ENCODE measurements at places on chromosomes 7 and 10.

DNA sequence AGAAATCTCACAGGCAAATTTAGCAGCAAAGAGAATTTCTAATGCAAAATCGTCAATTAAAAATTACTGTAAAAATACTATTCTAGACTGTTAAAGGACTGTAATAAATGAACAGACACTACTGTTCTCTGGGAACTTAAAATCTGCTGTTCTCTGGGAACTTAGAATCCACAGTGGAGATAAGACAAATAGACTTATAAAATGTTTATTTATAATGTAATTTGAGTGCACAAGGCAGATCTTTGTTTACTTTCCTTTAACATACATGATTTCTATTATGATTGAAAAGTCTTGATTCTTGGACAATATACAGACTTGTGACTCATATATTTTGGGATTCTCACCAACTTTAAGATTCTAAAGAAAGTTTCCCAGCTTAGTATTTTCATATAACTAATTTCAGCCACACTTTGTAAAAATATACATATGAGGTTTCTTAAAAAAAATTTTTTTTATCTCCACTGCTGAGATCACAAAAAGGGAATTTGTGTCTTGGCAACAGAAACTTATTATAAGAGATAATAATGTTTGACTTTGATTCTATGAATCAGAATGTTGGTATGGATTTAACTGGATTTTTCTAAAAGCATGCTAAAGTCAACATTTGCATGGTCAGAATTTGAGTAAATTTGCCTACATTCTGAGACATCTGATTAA, 166.3 kb upstream of the RHOBTB1 start:
- DNase-seq = peak; percentile 87

DNA sequence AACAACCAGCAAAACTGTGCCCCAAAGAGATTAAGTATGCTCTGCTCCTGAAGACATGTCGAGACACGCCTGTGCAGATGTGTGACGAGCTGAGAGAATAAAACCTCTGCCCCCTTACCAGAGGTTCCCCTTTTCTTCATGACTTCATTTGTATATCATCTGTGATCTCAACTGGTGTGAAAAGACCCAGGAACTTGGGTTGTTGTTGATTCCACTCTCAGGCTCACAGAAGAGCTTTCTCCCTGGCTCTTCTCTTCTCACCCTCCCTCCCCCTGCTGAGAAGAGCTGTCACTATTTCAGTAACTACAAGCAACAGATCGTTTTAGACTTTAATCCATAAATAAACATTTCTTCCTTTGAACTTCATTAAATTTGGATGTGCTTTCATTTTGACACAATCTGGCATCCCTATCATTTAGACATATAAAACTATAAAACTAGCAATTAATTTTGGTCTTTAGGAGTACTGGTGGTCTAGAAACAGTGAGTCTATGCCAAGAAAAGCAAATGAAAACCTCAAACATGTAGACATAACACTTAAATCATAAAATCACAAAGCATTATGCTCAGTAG, 179.3 kb upstream of the FZD8 start:
- DNase-seq = peak; percentile 51

DNA sequence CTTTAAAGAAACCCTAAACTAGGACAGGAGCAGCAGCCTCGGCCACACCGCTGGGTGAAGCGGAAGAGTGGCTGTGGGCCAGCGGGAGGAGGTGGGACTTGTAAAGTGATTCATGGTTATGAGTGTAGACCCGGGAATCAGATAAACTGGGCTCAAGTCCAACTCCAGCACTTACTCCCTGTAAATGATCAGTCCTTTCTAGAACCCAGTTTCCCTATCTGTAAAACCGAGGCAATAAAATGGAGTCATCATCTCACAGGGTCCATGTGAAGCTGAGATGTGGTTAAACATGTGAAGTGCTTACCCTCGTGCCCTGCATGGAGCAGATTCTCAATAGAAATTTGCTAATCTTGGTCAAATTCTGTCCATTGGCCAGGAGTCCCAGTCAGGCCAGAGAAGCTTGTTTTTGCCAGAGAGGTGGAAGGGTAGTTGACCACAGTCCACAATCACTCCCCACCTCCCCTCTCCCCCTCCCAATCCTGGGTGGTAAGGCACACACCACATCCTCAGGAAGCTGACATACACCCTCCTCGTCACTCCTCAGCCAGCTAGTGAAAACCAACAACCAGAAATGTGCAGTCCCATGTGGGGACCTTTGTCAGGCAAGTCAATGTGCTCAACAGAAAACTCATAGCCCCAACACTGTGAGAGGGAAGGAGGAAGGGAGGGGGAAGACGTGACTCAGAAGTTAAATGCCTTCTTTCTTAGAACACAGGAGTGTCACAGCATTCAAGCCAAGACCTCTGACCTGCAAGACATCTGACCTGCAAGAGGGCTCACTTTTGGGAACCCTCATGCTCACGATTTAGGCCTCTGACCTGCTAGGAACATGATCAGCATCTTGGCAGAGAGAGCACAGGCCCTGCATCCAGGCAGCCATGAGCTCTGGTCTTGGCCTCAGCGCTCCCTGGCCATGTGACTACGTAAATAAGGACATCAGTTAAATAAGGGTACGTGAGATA, 145.1 kb downstream of the PLXNA4 start:
- DNase-seq = peak; percentile 92

- no peak for DNase-seq
Observed at GRCh38 chr10:112115781-112116385, 67.7 kb downstream of the GPAM start.

- DNase-seq = peak; percentile 85
Observed at GRCh38 chr7:13037216-13037615, 349.8 kb downstream of the ARL4A start.

GRCh38 chr7:101720324-101720723, 91.2 kb upstream of the MYL10 start:
- DNase-seq = no peak

- no peak for DNase-seq
Observed at GRCh38 chr7:1947586-1948217, 277.6 kb downstream of the ELFN1 start.

- DNase-seq = peak; percentile 17
Observed at GRCh38 chr7:84792231-84792893, 394.5 kb downstream of the SEMA3D start.

DNA sequence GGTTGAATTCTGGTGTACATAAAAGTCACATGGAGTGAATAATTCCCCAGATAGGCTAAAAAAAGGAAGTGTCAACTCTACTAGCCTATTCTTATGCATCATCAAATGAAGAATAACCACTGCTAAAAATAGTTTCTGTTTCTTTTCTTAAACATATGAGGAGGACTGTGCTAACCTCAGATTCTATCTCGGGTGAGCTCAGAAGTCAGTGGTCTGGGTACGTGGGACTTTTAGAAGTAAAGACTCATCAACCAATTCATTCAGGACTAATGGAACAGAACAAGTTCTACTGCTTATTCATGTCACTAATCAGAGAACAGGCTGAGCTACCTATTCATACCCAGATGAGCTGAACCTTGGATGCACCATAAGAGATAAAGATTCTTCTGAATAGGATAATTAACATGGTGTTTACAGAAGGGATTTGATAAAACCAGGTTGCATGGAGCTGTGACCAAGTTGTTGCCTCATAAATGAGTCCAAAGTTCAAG, 9.5 kb upstream of the ASAH2 start:
- peak; percentile 63 for DNase-seq

GRCh38 chr10:64450312-64450711, 929.1 kb downstream of the REEP3 start:
- DNase-seq = no peak

All from fibroblast of lung (primary cell).